GM04503 (cell line): ENCODE measurements at places on chromosomes 6 and 20.

DNA sequence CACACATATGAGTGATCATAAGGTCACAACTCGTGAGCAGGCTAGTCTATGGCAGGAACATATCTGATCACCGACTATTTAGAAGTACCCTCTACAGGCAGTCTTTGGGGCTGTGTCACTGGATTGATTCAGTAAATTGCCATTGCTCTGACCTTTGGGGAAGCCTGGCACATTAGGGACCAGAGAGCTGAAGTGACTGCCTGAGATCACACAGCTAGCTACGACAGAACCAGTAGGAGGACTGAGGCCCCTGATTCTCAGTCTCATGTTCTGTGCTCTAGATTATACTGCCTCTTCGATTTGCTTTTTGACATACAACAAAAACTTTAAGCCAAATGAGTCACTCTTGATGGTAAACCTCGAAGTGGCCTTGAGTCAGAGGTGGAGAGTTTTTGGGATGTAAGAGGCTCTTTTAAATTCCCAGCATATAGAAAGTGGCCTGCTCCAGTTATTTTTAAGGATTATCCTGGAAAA is 247.5 kb upstream of the SUPT3H start:
- no peak for DNase-seq

GRCh38 chr6:29488874-29489273 is 1.1 kb upstream of the MAS1L start:
- no peak for DNase-seq

DNA sequence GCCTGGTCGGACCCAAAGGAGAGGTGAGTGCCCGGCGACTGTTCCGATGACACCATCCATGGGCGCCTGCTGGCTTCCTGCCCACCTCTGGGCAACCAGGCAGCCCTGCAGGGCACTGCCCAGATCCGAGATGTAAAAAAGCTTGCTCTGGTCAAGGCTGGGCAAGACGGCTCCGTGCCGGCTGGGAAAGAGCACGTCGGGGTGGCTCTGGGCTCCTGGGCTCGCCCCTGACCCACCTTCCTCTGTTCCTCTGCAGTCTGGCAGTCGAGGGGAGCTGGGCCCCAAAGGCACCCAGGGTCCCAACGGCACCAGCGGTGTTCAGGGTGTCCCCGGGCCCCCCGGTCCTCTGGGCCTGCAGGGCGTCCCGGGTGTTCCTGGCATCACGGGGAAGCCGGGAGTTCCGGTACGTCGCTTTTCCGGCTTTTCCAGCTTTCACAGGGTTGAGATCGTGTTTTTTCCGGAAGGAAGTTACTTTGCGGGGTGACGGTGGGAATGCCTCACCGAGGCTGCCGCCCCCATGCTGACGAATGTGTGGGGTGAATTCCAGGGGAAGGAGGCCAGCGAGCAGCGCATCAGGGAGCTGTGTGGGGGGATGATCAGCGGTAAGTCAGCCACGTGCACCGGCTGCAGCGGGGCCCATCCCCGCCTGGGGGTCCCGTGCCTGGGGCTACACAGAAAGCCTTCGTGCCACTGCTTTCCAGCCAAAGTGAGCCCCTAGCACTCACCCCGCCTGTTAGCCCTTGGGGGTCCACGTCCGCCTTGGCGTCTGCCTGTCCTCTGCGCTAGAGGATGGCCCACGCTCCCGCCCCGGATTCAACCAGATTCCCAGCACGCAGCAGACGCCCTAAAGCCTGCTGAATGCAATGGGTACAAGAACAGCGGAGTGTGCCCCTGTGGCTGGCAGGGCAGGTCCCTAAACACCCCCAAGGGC is 19.3 kb downstream of the COL9A3 start:
- DNase-seq: no peak

DNA sequence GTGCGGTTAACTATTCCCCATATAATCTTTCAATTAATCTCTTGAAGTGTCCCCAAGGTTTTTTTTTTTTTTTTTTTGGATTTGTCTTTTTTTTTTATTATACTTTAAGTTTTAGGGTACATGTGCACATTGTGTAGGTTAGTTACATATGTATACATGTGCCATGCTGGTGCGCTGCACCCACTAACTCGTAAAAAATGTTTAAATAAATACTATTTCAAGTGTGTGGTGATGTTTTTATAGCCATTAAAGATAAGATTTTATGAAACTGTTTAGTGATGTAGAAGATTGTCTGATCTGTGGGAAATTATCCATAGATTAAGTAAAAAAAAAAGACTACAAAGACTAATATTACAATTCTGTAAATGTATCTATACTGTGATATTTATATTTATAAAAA is 12.6 kb upstream of the HLA-DQA1 start:
- DNase-seq: no peak

DNA sequence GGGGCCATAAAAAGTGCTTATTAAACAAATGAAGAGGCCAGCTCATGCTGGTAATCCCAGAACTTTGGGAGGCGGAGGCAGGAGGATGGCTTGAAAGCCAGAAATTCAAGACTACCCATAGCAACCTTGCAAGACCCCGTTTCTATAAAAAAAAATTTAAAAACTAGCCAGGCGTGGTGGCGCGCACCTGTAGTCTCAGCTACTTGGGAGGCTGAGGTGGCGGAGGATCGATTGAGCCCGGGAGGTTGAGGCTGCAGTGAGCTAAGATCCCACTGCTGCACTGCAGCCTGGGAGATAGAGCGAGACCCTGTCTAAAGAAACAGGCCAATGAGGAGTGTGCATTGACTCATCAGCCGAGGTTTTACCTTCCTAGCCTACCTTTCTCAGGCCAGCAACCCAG is 15.2 kb downstream of the NPEPL1 start:
- no peak for DNase-seq

DNA sequence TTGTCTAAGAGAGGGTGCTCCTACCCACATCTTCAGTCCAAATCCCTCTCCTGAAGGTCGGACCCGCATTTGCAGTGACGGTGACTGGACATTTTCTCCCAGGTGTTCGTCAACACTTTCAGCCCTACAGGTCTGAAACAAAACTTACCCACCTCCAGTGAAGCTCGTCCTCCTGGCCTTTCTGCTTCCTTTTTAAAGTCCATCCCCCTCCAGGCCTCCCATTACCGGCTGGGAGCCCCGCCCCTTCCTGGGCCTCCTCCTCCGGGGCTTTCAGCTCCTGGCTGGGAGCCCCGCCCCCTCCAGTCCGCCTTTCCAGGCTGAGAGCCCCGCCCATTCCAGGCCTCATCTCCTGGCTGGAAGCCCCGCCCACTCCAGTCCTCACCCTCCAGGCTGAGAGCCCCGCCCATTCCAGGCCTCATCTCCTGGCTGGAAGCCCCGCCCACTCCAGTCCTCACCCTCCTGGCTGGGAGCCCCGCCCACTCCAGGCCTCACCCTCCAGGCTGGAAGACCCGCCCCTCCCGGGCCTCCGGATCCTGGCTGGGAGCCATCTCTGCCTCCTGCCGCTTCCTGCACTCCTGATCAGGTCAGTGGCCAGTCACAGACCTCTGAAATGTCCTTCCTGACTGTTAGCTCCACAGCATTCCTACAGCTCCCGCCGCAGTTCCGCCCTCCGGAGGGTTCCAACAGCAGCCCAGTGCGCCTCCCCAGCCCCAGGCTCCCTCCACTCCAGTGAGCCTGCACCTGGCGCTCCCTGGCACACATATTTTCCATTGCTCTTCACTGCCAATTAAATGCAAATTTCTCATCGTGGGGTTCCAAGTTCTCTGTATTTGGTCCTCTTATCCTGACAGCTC is 98.5 kb downstream of the LY86 start:
- DNase-seq: no peak

DNA sequence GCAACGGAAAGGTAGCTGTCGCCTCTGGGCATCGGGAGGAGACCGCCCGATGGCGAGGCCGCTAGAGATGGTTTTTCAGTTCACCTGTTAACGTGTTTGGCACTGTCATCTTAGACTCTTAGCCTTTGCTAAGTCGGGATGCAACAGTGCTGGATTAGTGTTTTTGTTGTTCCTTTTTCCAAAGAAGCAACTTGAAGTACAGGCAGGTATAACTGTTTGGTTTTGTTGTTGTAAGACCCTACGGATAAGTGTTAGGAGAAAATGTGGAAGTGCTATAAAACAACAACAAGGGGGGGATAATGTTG is 723 bp downstream of the MANEA start:
- DNase-seq: no peak

DNA sequence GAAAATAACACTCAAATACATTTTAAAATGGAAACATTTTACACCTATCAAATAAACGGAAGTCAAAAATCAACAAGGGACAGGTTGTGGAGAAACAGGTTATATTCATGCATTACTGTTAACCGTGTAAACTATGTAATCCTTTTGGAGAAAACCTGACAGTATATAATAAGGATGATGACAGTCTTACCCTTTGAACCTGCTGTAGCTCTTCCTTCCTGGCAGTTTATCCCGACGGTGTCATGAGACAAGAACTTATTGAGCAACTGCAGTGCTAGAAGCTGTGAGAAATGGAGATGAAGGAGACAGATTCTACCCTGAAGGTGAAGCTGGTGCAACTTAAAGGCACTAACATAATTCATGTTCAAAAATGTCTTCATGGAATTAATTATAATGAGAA is 76.7 kb downstream of the PLEKHG1 start:
- DNase-seq: no peak

DNA sequence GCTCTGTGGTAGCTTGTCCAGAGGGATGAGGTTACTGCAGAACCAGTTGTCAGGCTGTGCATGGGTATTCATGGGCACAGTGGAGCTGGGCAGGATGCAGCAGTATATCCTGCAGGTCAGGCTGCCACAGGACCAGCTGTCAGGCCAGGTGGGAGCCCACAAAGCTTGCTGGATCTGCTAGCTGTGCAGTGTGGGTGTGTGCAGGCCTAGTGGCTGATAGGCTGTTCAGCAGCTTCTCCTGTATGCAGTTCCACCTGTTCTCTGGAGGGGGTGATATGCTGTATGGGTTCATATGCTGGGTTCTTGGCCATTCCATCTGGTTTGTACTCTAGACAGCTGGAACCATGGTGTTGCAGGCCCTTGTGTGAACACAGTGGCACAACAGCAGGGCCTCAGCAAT is 40.6 kb upstream of the TPD52L1 start:
- no peak for DNase-seq

GRCh38 chr20:34437330-34437986 is 74.4 kb downstream of the ITCH start:
- no peak for DNase-seq

GRCh38 chr6:67459556-67459955 is 1175.5 kb upstream of the ADGRB3 start:
- no peak for DNase-seq

- DNase-seq: no peak
Observed at GRCh38 chr6:91083211-91083610, 496.3 kb upstream of the MAP3K7 start.

DNA sequence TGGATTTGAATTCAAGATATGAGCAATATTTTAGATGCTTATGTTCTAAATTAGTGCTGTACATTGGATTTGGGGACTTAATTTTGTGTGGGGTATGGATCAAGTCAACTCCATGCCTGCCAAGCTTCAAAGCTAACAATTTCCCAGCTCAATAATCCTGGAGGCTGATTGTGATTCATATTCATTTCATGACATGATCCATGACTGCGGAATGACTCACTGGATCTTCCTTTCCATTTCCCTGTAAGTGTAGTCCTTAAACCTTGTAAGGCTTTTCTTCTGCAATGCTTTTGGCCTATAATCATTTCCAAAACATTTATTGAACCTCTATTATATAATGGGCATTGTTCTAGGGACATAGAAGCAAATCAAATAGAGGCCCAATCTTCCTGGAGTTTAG is 44.7 kb upstream of the CCN2 start:
- DNase-seq: peak; percentile 66

- DNase-seq: no peak
Observed at GRCh38 chr20:58571693-58572427, 56.7 kb upstream of the APCDD1L start.

DNA sequence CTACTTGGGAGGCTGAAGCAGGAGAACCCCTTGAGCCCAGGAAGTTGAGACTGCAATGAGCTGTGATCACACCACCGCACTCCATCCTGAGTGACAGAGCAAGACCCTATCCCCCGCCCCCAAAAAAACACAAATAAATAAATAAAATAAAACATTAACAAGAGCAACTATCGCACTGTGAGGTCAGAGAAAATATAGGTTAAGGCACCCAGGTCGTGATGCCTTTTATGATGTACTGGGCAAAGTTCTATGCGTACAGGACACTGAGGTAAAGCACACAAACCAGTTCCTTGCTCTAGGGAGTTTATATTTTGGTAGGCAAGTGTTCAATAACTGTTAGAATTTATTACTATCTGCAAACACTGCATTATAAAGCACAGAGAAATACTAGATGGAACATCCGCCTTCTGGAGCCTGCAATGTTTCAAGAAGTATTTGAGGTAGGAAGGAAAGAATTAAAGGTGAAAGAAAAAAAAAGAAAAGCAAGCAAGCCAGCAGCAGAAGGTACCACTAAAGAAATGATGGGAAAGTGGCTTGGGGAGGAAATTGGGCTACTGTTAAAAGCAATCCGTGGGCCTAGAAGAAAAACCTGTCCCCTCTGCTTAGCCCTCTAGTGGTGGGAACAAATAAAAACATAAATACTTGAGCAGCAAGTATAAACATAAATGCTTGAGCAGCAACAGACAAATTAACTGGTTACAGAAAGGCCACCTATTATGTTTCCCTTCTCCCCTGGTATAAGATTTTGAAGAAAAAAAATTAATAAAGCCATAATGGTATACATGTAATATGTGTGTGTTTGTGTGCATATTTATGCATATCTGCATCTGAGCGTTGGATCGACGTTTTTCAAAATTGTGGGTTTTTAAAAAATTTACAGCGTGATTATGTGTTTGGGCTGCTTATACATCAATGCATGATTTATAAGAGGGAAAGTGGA is 128.0 kb downstream of the PHACTR1 start:
- DNase-seq: no peak

DNA sequence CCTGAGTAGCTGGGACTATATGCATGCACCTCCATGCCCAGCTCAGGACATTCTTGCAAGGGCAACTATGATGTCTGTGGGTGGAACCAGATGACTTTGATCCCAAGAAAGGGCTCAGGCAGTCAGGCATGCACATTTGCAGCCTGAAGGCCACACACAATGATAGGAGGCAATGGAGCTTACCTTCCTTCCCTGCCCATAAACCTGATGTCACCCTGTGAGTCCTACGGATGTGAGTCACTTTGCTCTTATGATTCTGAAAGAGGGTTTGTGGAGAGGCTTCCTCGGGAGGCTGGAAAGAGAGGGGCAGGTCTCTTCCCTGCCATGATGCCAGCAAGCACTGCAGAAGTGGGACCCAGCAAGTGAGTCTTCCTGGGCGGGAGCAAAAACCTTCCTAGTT is 202.4 kb downstream of the LY86 start:
- no peak for DNase-seq

- no peak for DNase-seq
Observed at GRCh38 chr6:148055419-148055818, 287.2 kb upstream of the SASH1 start.
